ENCODE measurements at places on chromosomes 1 and 21.

DNA sequence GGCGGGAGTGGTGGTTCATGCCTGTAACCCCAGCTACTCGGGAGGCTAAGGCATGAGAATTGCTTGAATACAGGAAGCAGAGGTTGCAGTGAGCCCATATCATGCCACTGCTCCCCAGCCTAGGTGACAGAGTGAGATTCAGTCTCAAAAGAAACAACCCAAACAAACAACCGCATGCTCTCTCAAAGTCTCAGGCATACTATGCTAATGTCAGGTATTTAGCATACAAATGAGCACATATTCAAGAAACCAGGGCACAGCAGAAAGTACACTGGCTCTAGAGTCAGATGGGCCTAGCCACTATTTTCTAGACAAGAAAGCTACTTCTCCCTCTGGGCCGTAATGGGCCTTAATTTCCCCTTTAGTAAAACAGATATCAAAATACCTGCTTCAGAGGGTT, 55.0 kb downstream of the ELAVL4 start:
- no peak for DNase-seq

- no peak for DNase-seq
These were observed 530.5 kb downstream of the PTBP2 start for GRCh38 chr1:97252076-97252475.

GRCh38 chr1:180816132-180816531, 96.6 kb upstream of the KIAA1614 start:
- DNase-seq, result no peak

DNA sequence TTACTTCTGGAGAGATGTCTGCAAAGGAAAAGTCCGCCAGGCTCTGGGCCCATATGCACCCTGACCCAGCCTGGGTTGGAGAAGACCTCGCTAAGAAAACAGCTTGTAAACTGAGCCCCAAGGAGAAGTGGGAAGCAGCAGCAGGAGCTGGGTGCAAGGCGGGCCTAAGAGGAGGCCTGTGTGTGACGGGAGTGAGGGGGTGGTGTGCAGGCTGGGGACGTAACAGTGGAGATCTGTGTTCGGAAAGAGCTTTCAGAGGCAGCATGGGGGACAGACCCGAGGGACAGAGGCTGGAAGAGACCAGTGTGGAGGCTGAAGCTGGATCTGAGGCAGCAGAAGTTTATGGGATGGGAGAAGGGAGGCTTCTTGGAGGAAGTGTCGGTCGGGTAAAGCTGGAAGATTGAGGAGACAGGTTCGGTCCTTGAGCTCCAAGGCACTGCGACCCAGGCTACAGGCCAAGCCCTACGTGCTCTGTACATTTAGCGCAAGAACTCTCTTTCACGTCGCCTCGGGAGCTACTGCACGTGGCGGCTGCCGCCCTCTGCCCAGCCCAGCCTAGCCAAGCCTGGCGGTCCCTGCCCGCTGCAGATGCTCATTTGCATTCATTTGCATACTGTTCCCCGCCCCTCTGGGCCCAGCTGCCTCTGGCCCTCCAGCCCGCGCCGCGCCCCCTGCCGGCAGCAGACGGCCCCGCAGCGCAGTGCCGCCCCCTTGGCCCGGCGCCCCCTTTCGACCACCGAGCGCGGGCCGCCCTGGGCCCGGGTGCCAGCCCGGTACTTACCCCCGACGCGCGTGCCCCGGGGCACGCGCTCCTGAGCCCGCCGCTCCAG, 6.3 kb downstream of the HPCA start:
- DNase-seq, result peak; percentile 52

GRCh38 chr1:225763716-225764548, 13.7 kb upstream of the SRP9 start:
- DNase-seq, result no peak

GRCh38 chr1:228353601-228354371, 52.8 kb downstream of the TRIM11 start:
- no peak for DNase-seq

DNA sequence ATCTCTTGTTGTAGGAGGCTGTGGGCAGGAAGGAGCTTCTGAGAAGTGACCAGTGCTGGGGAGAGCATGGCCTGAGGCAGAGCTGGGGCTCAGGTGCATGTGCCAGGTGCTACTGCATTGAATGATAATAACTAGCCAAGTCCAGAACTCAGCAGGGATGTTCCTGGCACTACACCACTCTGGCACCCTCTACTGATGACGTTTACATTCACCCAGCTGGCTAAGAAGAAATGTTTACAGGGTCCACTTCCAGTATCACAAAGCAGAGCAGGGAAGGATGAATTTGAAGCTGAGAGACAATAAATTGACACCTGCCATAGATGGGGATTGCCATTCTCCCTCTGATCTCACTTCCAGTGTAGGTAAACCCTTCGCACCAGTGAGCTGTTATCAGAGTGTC, 411.8 kb downstream of the SETD4 start:
- DNase-seq, result no peak

- no peak for DNase-seq
These were observed 70.0 kb downstream of the PRKAA2 start for GRCh38 chr1:56715156-56715555.

DNA sequence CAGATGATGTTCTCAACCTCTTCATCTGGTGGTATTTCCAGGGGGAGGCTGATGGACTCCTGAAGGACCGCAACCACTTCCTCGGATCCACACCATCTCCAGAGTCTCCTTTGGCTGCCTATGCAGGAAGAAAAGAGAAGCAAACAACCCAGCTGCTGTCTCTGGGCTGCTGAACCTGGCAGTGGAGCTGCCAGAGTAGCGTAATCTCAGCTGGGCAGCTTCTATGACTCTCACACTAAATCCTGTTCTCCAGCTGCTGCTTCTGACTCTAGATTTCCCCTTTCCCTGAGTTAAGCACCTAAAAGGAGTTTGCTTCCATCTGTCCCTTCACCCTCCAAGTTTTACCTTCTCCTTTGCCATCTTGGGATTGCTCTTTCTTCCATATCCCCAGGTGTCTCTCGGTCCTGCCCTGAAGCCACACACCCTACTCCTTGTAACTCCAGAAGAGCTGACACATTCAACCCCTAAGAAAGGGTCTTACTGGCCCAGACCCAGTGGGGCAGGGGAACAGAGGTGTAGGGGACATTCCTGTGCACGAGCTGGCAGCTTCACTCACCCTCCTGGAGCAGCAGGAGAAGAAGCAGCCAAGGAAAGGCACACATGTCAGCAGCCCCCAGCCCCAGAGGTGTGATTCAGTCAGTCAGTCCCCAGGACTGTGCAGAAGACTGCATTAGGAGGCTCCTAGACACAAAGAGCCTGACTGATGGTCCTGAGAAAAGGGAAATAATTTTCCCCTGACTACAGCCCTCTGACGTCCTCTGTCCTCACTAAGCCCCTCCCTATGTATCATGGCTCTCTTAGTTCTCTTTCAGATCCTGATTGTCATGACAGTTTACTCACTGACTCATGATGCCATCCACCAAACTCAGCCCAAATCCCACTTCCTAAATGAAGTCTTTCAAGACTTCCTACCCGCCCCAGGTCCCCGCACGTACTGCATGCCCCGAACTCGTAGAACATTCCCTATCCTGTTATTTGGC, at the start of gene SLAMF9:
SLAMF9 (minus strand) TSS at position 702 of the 980 bp plus-strand sequence; CDS start at position 602, 100 bp downstream.
- no peak for DNase-seq

GRCh38 chr1:8956461-8957349, 11.0 kb downstream of the CA6 start:
- no peak for DNase-seq

- no peak for DNase-seq
These were observed 30.1 kb downstream of the PCNT start for GRCh38 chr21:46354046-46354445.

- peak; percentile 72 for DNase-seq
These were observed 15.3 kb downstream of the UCK2 start for GRCh38 chr1:165842671-165843129.

DNA sequence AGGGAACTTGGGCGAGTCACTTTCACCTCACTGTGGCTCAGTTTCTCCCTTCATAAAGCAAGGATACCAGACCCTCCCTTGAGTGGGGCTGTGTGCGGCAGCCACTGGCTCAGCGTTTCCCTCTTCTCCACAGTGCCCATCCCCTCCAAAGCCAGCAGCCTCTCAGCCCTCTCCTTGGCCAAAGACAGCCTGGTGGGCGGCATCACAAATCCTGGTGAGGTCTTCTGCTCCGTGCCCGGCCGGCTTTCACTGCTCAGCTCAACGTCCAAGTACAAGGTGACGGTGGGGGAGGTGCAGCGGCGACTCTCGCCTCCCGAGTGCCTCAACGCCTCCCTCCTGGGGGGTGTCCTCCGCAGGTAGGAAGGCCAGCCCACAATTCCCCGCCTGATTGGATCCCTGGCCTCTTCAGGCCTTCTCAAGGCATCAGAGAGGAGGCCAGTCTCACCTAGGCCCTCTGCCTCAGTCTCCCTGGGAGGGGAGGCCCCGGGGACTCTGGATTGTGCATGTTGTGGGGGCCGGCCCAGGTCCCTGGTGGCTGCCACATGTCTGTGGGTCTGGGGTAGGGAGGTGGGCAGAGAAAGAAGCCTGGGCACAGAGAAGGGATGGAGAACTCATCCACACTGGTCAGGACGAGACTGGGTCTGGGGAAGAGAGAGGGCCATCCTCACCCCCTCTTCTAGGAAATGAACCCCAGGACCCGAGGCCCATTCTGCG, 15.2 kb downstream of the TFAP2E start:
- DNase-seq, result no peak

GRCh38 chr1:53057127-53057526, 4.9 kb upstream of the PODN start:
- DNase-seq, result no peak

- no peak for DNase-seq
These were observed 57.3 kb downstream of the ZNF644 start for GRCh38 chr1:90964444-90965035.

- DNase-seq, result no peak
These were observed 72.1 kb downstream of the PEX14 start for GRCh38 chr1:10546896-10547295.

DNA sequence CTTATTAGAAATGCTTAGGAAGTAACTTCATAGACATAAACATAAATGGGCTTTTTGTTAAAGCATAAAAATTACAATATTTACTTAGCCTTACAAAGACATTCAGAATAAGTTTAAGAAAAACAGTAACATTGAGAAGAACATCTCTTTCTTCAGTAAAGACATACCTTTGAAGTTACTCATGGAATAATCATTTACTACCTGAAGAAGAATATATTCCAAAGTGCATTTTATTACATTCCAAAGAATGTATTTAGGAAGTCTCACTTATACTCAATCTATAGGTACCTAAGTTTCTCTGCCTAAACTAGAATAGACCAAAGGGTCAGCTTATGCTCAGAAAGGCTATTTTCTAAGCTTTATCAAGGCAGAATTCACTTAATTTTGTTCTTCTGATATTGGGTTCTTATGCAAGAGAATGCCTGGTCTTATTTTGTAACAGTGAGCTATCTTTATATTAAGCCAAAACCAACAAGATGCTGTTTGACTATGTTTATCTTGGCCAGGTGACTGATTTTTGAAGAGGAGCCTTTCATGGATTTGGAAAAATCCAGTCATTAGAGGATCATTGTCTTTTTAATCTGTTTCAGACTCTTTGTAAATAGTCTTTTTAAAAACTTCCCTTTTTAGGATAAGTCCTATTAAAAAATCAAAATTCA, 110.1 kb downstream of the OLFML2B start:
- no peak for DNase-seq

DNA sequence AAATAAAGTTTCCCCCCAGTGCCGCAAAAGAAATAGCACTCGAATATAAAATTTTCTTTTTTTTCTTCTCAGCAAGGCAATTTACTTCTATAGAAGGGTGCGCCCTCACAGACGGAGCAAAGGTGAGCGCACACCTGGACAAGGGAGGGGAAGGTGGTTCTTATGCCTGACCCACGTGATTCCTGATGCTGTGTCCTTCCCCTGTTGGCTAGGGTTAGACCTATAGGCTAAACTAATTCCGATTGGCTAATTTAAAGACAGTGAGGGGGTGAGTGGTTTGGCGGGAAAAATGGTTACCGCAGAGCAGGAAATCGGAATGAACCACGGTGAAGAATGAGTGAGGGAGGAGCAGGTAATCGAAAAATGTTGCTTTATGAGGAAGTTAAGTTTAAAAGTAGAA, 607 bp upstream of the FAAH start:
- no peak for DNase-seq

DNA sequence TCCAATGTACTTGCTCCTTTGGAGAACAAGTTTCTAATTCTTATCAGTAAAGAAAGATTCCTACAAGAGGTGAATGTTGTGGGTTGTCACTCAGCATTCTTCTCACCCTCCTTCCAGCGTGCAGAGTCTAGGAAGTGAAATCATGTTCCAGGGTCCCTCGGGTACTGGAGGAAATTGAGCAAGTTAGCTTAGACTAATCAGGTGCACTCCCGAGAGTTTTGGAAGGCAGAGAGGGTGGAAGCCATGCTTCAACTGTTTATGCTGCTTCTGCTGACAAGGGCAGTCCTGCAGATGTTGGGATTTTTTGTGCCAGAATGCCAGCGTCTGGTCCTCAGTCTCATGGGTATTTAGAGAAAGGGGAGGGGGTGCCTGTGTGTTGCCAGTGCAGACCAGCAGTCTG, 5.3 kb upstream of the C1orf115 start:
- no peak for DNase-seq

DNA sequence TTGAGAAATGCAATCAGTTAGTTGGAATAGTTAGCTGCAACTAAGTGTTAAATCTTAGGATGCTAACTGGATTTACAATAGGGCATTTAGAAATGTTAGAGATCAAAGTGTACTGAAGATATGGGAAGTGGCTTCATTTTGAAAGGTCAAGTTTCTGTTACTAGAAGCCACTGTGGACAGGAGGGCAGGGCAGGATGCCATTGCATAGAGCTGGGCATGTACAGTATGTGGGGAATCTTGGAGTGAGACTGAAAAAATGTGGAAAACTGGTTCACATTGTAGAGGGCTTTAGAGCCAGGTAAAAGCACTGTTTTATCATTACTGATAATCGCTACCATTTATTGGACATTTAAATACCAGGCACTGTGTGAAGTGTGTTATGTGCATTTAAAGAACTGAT, 31.0 kb downstream of the ARID1A start:
- no peak for DNase-seq

DNA sequence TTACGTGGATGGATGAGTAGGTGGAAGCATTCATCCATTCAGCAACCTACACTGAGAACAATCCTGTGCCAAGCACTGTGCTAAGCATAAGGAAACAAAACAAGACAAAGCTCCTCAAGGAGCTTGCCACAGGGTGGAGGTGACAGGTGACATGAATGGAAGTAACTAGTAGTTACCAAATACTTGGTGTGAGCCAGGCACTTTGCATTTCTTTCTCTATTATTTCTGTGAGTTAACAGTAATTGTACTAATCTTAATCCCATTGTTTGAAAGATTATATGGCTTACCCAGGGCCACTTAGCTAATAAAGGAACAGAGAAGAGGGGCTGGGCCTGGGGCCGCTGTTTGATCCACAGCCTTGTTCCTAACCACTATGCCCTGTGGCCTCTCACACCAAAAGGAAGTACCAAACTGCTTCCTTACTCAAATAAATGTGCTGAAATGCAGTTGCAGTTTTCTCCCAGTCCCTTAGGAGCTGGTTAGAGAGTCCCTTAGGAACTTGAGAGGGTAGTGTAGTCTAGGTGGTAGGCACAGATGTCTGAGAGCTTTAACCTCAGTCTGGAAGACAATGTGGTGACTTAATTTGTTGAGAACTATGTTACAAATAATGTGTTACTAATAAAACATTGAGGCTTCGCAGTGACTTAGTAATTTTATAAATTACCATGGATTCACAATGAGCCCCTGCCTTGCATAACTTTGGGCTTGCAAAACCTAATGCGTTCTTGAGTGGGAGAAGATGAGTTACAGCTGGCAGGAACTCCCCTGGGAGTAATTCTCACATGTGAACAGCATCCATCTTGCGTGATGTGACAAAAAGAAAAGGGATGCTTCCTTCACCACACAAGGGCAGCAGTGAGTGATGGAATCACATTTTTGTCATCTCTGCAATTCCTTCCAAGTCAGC, 69.8 kb downstream of the MPZL1 start:
- DNase-seq, result no peak

GRCh38 chr1:152880907-152881306, 2.8 kb downstream of the SMCP start:
- DNase-seq, result peak; percentile 10

- DNase-seq, result no peak
These were observed 45.4 kb upstream of the POFUT2 start for GRCh38 chr21:45332981-45333582.

Data from activated CD4-positive, alpha-beta T cell treated with anti-CD3 and anti-CD28 coated beads, Interleukin-2, Interleukin-6, amounts not matched to agents 100 ng/mL and 50 ng/mL, durations not matched to agents 16 hours and 8 hours (primary cell).